GM04504 (cell line): ENCODE measurements at places on chromosomes 1 and 21.

- DNase-seq: no peak
These were observed 58.7 kb downstream of the KIAA0040 start for GRCh38 chr1:175133673-175134435.

DNA sequence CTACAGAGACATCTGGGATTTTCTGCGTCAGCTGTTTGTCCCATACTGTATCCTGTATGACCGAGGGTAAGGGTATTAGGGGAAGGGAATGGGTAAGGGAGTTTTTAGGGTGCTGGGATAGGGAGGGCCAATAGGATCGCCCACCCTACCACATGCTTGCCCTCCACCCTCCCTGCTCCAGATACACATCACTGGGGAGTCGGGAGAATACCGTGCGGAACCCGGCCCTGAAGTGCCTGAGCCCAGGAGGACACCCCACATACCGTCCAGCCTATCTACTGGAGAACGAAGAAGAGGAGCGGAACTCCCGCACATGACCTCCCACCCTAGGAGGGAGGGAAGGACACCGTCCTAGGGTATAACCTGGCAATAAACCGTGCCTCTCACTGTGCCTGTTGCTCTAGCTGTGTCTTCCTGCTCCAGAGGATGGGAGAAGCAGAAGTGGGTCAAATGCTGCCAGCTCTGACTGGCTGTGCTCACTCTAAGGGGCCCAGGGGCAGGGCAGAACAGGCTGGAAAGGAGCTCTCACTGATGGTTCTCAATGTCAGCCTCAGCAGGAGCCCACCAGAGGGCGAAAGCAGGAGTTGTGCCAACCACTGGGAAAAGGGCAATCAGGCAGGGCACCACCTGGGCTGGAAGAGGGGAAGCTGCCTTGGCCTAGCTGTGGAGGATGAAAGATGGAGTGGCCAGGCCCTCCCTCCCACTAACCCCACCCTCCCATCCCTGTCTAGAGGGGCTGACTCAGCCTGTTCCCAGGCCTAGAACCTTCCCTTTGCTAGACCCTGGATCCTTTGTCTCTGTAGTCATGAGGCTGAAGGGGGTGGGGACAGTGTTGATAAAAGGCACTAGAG is 440 bp upstream of the LENEP start:
- no peak for DNase-seq

DNA sequence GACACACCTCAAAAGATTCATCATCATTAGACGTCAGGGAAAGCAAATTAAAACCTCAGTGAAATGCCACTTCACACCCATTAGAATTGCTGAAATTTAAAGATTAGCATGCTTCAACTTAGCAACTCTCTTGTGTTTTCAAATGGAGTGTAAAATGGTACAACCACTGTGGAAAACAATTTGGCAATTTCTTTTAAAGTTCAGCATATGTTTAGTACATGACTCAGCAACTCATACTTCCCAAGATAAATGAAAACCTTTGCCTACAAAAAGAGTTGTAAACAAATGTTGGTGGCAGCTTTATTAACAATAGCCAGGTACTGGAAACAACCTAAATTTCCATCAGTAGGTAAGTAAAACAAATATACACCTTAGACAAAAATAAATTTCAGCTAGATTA is 42.7 kb downstream of the ST3GAL3 start:
- DNase-seq: no peak

DNA sequence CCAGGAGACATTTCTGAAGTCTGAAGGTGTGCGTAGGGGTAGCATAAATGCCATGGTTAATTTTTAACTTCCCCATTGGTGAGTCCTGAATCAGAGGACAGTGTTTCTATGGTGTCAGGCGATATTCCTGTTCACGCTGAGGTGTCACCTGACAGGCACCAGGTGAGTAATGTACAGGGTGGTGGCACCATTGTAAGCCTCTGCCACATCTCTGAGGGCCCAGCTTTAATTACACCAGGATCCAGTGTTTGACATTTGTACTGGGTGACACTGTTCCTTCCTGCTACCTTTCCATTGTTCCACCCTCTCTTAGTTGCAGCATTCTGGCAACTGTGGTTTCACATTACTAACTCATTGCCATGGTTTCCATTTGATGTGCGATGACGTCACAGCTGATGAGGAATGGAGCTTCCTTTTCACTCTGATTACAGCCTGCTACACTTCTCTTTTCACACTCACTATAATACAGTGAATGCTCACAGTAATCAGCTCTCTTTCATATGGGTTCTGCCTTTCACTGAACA is 40.6 kb upstream of the MARK1 start:
- peak; percentile 8 for DNase-seq

DNA sequence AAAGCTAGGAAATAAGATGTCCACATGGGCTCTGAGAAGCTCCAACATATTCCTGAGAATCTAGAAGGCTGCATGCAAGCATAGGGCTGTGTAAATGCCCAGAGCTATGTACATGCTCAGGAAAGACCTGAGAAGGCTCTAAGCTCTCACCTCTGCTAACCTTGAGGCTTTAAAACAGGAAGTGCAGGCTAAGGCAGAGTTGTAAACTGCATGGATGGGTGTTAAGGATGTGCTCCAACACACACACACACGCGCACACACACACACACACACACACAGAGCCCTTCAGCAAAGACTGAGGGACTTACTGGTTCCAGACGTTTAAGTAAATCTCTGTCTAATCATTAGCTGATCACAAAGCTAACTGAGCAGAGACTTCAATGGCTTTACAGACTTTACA is 162.9 kb downstream of the TRABD2B start:
- DNase-seq: no peak

DNA sequence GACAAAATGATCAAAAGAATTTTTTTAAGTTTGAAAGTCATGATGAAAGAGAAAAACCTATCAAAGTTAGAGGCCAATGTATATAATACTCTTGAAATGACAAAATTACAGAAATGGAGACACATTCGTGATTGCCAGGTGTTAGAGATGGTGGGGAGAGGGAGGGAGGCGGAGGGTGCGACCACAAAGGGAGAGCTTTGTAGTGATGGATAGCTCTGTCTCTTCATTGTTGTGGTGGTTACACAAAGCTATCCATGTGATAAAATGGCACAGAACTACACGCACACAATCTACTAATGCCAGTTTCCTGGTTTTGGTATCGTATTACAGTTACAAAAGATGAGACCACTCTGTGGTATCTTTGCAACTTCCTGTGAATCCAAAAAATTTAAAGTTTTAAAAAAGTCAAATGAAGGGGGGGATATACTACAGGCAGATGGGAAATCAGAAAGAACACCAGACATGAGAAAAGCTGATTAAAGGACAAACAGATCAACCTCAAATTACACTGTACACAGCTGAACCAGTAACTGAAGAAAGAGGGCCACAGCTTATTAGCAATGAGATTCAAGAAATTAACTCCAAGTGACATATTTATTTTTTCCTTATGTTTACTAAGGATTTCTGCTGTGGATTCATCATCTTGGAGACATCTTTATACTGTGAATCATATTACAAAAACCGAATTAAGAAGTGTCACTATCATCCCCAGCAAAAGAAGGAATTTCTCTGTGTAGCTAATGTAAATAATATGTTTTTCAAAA is 199.1 kb downstream of the SLC45A1 start:
- no peak for DNase-seq

DNA sequence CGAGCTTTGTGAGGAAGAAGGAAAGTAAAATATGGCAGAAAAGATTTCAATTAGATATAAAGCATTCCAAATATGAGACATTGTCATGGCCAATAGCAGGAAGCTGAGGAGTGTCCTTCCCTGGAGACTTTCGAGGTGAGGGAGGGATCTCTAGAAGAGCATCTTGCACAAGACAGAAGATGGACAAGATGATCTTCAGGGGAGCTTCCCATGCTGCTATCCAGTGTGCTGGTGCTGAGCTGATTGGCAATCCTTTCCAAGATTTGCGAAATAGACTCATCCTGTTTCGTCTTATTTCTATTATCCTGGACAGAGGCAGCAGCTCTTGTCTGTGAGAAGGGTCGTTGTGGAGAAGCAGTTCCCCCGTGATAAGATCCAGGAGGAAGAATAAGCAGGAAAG is 342.0 kb upstream of the CAMK1G start:
- DNase-seq: peak; percentile 7

DNA sequence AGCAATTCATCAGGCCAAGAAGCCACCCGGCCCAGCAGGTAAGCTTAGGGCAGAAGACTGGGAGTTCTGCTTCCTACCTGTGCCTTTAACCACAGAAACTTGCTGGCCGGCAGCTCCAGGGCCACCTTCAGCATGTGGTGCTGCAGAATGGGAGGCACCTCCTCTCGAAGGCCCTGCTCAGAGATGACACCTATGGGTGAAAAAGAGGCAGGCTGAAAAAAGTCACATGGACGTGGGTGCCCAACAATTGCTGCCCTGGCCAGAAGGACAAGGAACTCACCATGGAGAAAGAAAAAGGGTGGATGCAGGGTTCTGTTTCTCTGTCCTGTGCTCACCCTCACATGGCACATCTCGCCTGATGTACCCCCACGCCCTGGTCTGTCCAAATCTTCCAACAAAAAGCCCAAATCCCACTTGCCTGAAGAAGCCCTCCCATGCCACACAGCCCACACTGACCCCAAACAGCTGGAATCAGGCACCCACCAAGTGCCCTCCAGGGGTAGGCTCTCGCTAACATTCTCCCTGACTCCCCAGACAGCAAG is 33.0 kb downstream of the URB1 start:
- DNase-seq: no peak

DNA sequence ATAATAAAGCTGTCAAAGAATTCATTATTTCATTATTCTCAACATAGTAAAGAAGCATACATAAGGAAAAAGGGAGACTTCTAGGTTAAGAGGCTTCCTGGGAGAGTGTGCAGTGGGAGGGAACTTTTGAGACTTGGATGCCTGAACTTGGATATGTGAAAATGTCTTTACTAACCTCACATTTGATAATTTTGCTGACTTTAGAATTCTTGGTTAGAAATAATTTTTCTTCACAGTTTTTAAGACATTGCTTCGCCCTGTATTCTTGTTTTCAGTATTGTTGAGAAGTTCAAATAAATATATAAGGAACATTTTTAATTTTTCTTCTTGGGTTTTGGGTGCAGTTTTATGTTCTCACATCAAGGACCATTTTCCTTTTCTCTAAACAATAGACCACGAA is 40.0 kb downstream of the GPSM2 start:
- no peak for DNase-seq

DNA sequence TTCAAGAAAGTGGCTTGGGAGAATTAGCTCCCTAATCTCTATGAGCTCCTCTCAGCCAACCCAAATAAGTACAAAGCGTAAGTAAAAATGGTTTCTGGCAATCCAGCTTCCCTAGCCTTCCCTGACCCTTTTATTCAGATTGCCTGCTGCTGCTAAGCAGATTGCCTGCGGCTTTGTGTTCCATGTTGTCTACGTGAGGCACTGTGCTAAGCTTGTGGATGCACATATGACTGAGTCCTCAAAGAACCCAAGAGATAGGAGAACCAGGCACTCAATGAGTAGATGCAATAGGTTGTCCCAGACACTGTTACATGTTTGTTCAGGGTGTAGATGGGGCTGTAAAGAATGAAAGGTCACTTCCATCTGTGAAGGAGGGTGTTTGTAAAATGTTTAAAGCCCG is 6.3 kb upstream of the OSBPL9 start:
- no peak for DNase-seq

- no peak for DNase-seq
These were observed 169.7 kb downstream of the PBX1 start for GRCh38 chr1:164728719-164729118.

GRCh38 chr1:186785503-186785902 is 43.2 kb upstream of the PLA2G4A start:
- no peak for DNase-seq

GRCh38 chr1:96362623-96363022 is 359.0 kb upstream of the PTBP2 start:
- DNase-seq: peak; percentile 86

- DNase-seq: peak; percentile 46
These were observed 3.7 kb downstream of the ST3GAL3 start for GRCh38 chr1:43711049-43711448.

DNA sequence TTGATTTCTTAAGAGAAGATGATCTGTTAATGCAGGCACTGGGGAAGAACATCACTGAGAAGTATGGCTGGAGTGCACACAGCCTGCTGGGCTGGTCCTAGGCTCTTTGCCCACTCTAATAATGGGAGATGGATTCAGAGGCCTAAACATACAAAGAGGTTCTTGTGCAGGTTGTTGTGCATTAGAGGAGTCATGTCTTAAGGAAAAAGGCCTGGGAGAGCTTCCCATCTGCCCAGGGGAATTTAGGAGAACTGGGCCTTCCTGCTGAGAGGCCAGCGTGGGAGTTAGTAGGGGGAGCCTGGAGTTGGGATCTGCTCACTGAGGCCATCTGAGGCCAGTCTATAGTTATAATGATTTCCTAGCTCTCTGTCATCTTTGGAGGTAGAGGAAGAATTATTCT is 126.7 kb downstream of the TLR5 start:
- no peak for DNase-seq

- DNase-seq: no peak
These were observed 14.4 kb downstream of the SLC41A1 start for GRCh38 chr1:205798577-205798976.

DNA sequence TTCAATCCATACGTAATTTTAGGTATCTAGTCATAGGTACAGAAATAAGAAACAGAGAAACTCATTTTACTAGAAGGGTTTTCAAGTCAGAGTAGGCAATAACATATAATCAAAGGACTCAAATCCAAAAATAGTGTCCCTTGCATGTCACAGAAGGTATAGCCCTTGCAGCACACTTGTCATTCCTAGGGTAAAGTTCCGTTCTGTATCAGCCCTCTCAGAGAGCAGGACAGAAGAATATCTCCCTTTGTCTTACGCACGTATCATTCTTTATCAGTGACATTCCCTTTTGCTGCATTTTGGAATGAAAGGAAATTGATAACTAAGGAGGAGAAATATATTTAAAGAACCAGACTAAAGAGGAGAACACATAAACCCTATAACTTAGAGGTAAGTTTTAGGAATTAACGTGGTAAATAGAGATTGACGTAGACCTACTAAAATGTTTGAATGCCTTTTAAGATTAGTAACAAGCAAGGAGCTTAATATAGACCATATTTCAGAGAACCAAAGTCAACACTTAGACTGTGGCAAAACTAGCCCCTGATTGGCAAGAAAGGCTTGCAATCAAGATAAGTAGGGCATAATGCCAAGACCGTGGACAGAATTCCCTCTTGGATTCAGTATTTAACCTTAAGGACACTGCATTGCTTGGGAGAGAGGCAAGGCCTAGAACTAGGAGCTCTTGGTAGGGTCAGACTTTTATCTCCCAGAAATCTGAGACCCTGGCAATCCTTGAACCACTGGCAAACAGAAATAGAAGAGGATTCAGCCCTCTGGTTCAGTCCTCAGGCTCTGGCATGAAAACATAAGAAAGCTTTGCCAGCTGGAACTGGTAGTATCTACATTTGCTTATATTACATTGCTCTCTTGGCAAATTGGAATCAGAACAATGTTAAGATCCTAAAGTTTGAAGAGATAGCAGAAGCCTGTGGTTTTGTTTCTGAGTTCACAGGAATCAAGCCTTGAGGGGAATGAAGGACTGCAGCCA is 232.1 kb downstream of the ASTN1 start:
- no peak for DNase-seq
